Kidney glomerular epithelial cell (primary cell): ENCODE measurements at places on chromosomes 3 and 15.

DNA sequence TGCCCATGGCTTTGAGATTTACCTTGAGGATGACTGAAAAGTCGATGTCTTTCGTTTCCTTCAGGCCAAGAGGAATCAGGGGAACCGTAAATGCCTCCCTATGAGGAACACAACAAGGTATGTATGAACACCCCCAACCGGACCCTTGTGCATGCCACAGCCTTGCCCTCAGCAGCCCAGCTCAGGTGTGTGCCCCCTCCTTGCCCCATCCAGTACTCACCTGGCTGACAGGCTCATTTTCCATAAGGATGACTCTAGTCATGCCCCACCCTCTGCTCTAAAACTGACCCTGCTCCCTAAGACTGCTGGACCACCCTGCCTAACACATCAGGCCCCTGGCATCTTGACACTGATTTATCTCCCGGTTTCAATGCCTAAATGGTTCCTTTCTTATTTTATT lies 270.0 kb downstream of the GOLGA6L6 start:
- DNase-seq, result no peak

DNA sequence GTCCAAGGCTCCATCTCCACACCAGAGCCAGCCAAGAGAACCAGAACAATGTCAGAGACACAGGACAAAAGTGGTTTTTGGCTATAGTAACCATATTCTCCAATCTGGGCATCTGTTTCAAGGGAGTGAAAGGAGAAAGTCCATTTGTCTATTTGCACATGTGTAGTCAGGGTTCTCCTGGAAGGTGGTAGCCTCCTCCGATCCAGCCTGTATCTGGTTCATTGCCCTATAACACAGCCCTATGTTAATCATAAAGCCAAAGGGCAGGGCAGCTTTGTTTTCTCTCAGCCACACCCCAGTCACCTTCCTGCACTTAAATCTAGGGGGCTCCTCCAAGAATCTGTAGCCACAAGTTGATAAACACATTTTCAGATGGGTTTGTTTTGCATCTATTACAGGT lies 128.1 kb upstream of the ADPGK start:
- DNase-seq, result no peak

GRCh38 chr15:44694416-44694815 lies 16.7 kb downstream of the PATL2 start:
- no peak for DNase-seq

DNA sequence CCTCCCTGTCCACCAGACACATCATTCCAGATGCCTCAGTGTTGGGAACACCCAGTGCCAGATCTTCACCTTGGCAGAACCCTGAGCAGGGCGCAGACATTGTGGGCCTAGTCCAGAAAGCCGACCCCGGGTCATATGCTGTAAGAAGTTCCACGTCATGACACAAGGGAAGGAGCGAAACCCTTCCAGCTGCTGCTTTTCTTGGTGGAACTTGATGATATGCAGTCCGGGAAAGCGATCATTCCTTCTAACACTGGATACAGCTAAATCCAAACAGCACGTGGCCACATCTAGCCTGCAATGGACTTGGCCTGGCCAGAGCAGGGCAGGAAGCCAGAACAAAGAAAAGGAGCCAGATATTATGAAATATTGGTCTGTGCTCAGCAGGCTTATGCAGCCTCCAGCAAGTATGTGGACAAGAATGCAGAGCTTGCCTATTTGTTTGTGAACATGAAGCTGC lies 22.0 kb downstream of the GASK1A start:
- no peak for DNase-seq
